Stimulated activated CD4-positive, alpha-beta T cell treated with anti-CD3 and anti-CD28 coated beads, TNF-alpha, amount 100 ng/mL, for 1 hour (primary cell): ENCODE measurements at places on chromosomes 16 and 17.

GRCh38 chr17:61362396-61362795 lies 37.2 kb upstream of the TBX2 start:
- no peak for DNase-seq

DNA sequence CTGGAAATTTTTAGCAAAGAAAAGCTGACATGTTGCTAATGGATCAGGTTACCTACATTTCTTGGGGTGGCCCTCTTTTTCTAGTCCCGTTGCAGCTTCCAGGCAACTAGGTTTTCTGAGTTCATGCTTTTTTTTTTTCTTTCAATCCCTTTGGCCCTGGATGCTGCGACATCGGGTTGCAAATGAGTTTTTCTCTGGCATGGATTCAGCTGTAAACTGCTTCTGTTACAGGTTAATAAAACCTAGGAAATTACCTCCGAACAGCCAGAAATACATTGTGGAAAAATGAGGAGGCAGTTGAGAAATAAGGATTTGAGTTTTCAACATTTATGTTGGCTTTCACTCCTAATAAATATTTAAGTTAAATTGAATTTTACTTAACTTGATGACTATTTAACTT lies 149.8 kb upstream of the MAF start:
- DNase-seq, result no peak

DNA sequence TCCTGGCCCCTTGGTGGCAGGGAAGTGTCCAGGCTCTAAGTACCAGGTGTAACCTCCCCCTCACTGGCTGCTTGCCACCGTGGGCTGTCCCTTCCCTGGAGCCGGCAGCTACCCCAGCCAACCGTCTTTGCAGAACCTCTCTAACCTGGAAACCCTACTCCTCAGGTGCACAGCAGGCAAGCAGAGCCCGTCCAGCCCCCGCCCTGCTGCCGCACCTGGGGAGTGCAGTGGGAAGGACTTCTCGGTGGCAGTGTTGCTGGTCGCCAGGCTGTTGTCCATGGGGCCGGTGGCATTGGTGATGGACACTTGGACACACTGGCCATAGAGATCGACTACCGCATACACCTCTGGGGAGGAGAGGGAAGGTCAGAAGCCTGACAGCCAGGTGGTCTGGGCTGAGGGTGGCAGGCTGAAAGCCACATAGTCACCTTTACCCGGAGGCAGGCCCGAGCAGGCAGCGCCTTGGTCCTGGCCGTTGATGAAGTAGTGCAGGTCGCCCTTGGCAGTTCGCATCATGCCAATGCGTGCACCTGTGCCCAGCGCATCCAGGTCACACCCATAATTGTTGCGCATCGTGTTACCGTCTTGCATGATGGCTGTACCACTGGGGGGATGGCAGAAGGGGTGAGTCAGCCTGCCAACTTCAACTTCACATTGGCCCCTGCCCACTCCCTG lies 6.5 kb downstream of the NEURL4 start:
- no peak for DNase-seq

DNA sequence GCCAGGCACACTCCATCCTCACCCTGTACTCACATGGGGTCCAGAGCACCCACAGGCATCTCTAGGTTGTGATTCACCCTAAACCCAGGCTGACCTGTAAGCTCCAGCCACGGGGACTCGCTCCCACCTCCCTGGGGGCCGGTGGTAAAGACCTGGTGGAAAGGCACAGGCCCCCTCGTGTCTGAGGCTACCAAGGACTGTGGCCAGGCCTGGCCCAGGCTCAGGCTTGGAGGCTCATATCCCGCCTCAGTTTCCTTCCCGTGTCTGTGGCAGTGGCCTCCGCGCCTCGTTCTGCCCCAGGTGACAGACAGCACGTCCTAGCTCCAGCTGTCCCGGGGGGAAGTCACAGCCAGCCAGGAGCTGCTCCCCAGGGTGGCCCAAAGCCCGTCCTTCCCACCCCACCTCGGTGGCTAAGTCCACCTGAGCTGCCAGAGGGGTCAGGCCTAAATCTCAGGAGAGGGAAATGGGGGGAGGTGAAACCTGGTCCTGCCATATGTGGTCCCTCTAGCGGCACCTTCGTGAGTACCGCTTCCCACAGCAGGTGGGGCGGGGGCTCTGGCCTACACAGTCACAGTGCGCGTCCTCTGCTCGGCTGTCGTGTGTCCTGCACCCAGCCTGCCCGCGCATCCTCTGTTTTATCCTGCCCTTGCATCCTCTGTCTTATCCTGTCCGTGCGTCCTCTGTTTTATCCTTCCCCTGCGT lies 12.6 kb downstream of the CDH15 start:
- no peak for DNase-seq

- DNase-seq, result no peak
These were observed 21.9 kb downstream of the AIPL1 start for GRCh38 chr17:6413065-6413464.

GRCh38 chr16:30569746-30570635 lies 1.5 kb downstream of the ZNF688 start:
- no peak for DNase-seq
